Left kidney (tissue), 8 donors: ENCODE measurements at places on chromosomes 6 and 20.

GRCh38 chr6:118890997-118891790, 2.8 kb upstream of the ASF1A start:
- DNase-seq, result no peak

- DNase-seq, result no peak
These were observed 21.0 kb downstream of the BLOC1S5 start for GRCh38 chr6:8043221-8043620.

DNA sequence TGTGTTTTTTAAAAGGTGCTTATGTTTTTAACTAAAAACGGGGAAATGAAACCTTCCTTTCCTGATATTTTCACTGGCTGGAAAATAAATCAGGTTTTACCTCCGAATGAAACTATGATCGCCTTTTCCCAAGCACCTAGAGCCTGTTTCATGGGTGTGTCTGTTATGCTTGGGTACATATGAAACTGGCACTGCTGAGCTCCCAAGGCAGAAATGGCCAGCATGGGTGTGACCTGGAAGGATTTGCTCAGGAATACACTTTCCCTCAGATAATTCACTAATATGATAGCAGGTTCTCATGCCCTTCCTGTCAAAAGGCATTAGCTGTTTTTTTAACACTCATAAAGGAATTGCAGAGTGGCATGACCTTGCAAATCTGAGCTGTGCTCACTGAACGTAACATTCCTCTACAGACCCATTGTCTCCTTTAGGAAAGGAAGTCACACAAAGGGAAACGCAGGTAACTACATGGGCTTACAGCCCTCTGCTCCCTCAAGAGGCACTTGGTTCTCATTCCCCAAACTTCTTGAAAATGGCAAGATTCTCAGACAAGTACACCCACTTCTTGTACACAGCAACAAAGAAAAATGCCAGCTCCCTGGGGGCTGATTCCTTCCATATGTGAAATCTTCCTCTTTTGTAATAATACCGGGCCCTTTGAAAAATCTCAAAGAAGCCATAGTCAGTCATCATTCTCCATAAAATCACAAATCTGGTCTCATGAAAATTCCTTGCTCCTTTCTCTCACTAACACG, 72.7 kb downstream of the METTL24 start:
- DNase-seq, result no peak

- DNase-seq, result no peak
These were observed 12.5 kb downstream of the GNL1 start for GRCh38 chr6:30543821-30544220.

DNA sequence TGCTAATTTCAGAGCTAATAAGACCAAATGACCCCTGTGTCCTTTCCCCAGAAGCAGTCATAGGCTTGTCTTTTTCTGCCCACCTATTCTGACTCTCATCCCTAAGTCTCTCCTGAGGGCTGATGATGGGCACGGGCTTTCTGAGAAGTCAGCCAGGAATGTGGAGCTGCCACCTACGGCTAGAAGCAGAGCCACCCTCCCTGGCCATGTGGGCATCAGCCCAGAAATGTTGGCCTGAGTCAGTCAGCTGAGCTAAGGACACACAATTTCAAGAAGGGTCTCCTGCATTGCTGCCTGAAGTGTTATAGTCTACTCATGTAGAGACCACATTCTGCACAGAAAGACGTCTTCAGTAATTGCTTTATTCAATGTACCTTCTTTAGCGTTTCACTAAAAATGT, 17.1 kb downstream of the MYLIP start:
- no peak for DNase-seq

DNA sequence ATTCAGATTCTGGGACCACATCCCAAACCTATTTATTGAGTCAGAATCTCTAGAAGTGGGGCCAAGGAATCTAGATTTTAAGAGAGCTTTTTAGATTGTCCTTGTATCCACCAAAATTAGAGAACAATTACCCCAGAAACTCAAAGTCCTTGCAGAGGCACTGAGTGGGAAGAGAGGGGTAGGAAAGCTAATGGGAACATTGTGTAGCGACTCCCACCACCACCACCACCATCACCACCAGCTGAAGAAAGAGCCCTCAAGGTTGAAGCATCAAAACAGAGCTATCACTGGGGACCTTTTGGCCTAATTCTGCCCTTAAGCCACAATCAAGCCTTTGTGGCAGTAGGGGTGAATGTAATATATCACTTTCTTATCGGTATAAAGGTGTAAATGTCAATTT, 39.0 kb upstream of the SLC32A1 start:
- no peak for DNase-seq

DNA sequence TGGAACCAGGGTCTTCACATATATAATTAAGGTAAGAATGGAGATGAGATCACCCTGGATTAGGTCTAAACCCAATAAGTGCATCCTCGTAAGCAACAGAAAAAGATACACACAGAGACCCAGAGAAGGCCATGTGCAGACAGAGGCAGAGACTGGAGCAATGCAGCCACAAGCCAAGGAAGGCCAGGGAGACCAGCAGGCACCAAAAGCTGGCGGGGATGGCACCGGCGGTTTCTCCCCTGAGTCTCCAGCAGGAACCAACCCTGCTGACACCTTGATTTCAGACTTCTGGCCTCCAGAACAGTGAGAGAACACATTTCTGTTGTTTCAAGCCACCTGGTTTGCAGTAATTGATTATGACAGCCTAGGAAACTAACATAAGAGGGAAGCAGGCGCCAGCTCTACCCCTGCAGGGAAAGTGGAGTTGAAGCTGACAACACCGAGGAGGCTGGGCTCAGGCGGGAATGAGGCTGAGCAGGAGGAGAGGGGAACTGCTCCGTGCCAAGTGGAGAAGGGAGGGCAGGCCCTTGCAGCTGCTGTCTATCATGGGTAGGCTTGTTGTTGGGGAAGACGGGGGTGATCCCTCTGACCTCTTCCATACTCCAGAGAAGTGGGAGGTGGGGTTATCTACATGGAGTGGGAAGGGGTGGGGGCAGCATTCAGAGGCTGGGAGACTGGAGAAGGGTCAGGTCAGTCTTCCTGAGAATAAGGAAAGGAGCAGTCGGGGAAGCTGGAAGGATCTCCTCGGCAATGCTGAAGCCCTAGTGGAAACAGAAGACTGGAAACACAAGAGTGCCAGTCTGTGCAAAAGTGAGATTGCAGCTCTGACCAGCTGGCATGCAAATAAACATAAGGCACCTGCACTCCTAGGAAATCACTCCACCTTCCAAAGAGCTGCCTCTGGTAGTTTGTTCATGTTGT, 72.7 kb downstream of the NFATC2 start:
- DNase-seq, result no peak

DNA sequence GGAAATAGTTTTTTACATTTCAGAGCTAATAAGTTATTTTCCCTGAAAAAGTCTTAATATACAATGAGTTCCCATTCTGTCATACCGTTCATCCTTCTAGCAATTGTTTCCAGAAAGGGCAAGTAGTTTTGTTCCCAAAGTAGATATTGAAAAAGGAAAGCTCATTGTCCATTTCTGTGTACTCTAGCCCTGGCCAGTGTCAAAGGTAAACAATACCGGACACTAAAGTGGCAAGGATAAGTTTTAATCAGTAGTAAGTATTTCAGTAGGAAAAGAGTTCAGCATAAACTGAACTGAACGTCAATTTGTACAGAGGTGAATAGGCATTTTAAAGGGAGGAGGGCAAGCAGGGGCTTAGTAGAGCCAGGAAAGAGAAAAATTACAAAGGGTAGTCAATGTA, 43.5 kb upstream of the CALHM6 start:
- no peak for DNase-seq

- no peak for DNase-seq
These were observed 562.3 kb downstream of the DHX35 start for GRCh38 chr20:39524371-39524911.

GRCh38 chr6:169171951-169172350, 81.7 kb downstream of the THBS2 start:
- DNase-seq, result no peak

DNA sequence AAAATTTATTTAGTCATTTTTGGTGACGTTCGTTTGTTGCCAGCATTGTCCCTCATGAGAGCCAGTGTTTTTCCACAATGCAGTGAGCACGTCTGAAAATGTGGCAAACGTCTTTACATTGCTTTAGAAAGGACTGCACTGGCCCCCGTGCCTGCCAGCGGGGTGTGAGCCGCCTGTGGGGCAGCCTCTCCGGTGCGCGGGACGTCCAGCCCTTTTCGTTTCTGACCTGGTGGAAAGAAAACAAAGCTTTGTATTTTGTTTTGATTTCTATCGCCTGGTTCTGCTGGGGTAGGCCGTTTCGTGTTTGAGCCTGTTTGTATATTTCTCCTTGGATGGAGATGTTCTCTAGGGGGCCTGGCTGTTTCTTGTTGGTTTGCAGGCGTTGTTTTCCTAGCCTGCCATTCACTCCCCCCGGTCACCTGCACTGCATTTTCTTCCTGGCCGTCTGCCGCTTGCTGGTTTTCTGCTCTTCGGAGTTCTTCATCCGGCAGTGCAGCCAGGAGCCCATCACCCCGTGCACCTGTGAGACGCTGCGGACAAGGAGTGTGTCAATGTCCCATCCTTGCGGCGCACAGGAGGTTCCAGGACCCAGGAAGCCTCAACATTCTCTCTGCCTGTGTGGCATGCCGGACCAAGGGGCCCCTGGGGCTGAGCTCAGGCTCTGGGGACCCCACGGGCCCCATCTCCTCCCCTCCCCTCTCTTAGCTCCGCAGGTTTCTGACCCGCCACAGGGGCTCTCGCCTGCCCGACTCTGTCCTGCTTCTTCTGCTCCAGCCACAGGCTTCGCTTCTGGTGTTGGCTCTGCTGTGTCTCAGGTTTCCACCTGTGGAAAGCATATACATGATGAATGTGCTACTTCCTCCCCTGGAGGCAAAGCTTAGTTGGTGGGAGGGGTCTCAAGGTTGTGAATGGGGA, 100.5 kb downstream of the CDH4 start:
- DNase-seq, result no peak

- no peak for DNase-seq
These were observed 54.0 kb upstream of the AKIRIN2 start for GRCh38 chr6:87755708-87756671.

DNA sequence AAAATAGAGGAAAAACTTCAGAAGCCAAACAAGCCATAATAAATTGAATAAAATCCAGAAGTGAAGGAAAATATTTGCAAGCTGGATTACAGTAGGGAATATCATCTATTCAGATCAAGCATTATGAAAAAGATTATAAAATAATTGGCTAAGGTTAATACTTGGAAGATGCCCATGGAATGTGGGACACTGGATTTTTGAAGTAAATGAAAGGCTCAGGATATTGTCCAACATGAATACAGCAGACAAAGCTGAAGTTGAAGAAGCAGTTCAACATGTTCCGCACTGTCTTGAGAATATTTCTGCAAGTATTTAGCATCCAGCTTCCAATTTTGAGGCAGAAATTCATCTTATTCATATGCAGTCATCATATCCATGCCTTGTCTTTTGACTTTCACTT, 1278.4 kb upstream of the GJE1 start:
- DNase-seq, result no peak

DNA sequence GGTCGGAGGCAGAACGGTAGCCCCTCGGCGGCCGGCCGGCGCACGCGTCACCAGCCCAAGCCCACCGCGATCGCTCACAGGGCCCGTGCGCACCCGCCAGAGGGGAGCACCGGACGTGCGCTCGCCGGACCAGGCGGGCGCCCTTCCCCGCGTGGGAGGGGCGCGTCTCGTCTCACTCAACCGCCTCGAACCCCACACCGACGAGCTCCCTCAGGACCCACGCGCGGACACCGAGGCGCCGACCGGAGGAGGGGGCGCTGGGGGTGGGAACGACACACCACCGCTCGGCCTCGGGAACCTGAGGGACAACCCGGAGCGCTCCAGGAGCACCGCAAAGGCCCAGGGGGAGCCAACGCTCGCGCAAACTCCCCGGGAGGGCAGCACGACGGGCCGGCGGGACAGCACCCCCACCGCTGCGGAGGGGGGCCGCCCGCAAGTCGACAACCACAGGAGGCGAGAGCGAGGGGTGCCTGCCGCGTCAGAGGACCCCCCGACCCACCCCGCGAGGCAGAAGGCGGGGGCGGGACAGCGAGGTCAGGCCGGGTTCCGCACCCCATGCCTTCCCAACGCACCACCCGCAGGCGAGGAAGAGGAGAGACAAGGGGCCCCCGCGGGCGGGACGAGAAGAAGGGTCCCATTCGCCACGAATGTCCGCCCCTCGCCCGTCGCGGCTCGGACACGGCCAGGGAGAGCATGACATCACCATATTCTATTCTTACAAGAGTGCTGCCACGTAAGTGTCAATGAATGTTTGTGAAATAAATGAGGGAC, 512.7 kb upstream of the ZNF337 start:
- no peak for DNase-seq

DNA sequence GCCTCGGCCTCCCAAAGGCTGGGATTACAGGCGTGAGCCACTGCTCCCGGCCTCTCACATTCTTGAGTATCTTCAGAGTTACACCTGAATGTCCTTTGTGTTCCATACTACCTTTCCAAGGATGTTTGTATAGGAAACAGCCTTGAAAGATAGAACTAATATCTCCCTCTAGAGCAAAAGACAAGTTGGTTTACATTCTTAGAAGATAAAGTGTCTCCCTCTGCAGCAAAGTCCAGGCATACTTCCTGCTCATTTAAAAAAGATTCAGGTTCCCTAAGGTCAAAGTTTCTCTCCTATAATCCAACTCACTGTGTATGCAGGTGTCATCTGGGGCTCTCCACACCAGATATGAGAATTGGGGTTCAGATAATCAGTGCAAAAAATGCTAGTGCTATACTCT, 224.4 kb downstream of the TPBG start:
- no peak for DNase-seq

DNA sequence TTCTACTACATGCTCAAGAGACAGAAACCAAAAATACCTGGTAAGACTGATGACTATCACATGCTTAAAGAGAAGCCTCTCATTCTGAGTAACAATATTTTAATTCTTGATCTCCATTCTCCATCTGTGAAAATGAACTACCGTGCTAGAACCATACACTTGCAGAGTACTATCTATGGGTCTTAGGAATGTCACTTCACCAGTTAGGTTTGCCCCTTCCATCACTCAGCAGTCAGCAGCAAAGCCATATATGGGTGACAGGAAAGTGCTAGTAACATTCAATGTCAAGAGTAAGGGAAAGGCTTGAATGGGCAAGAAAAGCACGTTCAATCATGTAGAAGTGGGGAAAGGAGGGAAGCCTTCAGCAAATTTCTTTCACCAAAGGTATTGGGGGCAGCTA, 2.3 kb downstream of the DNAAF9 start:
- DNase-seq, result no peak

DNA sequence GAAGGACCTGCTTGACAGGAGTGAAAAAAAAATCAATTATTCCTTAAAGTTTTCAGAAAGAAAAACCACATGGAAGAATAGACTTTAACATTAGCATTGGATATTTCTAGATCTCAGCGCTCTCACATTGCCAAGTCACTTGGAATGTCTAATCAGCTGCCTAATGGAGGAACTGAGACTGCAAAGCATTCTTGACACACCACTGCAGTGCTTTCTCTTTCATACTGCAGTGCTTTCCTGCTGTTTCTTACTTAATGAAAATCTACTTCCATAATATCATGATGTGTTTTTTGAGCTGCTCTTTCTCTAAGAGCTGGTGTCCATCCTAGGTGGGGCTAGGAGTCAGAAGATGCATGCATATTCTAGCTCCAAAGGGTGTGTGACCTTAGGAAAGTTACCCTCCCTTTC, 20.4 kb upstream of the MCM3 start:
- DNase-seq, result no peak

DNA sequence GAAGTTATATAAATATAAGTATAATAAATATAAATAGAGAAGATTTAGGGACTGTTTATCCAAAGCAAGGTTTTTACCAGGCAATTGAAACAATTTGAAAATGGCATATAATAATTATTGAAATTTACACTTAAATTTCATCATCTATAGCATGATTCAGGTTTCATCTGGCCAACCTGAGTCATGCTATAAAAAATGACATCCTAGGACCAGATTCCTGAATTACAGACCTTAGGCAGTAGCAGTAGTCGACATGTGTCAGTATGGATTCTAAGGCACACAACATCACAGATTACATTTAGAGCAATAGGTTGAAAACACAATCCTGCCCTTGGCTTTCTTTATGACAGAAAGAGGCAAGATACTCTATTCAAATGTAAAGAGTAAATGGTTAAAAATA, 592.3 kb downstream of the PHF3 start:
- DNase-seq, result no peak
